ENCODE measurements at places on chromosomes 12 and 14.

DNA sequence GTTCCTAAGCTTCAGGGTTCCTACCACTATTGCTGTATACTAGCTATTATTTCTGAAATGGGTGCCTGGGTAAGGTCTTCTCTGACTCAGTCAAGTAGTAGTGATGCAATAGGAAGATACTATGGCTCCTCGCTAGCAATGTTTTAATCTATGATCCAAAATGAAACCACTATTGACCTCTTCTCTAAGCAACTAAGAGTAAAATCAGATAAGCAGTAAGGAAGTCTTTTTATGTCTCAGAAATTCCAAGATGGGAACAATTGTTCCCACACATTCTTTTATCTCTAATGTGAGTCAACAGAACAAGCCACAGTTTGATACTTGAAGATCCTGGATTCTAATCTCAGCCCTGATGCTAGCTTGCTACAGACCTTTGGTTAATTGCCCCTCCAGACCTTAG is 45.1 kb downstream of the AREL1 start:
- no peak for DNase-seq

DNA sequence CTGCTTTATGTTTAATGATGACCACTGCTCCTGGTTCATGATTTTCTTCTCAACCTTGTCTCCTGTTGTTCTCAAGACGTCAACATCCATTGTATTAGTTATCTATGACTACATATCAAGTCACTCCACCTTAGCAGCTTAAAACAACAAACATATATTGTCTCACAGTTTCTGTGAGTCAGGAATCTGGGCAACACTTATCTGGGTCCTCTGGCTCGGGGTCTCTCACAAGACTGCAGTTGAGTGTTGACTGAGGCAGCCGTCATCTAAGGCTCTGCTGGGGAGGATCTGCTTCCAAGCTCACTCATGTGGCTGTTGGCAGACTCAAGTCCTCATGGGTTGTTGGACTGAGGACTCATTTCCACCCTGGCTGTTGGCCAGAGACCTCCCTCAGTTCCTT is 27.3 kb upstream of the FRS2 start:
- no peak for DNase-seq

DNA sequence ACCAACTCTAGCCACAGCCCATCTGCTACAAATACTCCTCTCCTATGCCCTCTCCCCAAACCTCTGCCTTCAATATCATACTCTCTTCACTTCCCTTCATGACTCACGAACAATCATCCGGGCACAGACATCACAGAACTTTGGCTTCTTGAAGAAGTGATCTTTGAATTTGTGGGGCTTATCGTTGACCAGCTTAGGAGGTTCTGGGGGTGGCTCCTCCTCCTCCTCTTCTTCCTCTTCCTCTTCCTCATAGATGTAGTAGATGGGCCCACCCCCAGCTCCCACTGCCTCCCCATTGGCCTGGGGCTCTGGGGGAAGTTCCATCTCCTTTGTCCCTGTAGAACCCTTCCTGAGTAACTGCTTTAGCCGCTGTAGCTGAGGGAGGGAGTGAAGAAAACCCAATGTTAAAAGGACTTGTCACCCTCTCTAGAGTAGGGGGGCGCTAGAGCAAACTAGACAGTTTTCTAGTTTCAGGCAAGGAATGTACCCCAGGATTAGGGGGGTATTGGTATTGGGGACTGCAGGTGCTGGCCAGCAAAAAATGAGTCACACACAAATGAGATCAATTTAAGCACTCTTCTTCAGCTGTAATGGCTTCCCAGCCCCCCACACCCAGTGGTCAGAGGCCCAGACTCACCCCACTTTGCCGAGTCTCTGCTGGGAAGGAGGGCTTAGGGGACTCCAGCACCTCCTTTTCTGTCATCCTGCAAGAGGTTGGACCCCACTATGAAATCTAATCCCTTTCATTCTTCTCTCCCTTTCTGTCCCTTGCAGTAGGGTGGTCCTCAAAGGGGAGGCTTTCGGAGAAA is 1.8 kb downstream of the STAC3 start:
- no peak for DNase-seq

DNA sequence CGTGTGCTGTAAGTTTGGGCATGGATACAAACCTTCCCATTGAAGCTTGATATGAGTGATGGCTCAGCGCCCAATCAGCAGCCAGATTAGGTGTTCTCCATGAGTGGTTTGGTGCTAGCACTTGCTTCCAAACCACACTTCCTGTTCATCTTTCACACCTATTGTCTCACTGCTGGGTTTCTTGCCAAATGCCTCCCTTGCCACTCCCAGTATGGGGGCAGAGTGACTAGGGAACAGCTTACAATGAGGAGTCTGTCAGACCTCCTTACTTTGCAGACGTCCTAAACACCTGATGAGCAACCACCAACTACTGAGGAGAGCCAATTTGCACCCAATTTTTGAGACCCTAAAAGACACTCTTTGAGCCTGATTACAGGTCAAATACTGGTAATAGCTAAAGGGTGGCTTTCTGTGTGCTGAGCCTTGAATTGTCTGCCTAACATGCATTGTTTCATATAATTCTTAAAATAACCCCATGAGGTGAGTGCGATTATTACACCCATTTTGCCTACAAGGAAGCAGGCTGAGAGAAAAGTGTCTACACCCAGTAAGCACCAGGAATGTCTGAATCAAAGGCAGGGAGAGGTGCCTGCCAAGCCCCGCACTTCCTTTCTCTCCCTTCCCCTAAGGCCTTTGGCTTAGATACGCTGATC is 48.4 kb upstream of the FOS start:
- no peak for DNase-seq

DNA sequence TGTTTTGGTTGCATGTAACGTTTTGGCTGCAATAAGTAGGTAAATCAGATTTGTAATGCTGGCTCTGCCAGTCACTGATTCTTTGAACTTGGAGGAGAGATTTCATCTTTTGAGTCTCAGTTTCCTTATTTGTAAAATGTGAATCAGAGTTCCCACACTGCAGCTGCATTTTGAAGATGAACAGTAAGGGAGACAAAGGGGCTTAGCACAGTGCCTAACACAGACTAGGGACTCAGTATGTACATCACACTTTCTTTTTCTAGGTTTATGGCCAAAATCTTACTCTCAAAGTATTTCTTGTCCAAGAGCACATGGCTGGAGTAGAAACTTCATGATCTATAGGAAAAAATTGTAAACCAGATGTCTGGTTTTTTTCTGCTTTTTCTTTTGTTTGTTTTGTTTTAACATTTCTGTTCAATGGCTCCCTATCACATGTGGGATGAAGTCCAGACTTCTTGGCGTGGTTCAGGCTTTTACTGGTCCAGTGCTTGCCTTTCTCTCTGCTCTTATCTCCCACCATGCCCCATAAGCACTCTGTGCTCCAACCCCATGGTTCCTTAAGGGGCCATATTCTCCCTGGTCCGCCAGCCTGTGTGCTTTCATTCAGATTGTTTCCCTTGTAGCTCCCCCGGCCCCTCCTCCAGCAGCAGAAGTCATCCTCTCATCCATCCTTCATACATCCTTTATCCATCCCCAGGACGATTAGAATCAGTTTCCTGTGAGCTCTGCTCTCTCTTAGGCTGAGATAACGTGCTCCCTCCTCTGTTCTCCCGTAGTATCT is 58.0 kb downstream of the SYNE2 start:
- DNase-seq: no peak
